ENCODE measurements at places on chromosomes 7 and 10.
A peak's percentile ranks its signal among the peaks of the same experiment; 100 is the strongest.

- peak; percentile 50 for DNase-seq
Observed at GRCh38 chr7:322111-322671, 32.2 kb downstream of the FOXL3 start.

GRCh38 chr10:112510384-112510783, 63.4 kb downstream of the VTI1A start:
- DNase-seq, result no peak

- no peak for DNase-seq
Observed at GRCh38 chr7:95817866-95818640, 45.7 kb downstream of the DYNC1I1 start.

- DNase-seq, result no peak
Observed at GRCh38 chr10:49079072-49079471, 36.2 kb downstream of the VSTM4 start.

- no peak for DNase-seq
Observed at GRCh38 chr10:113443141-113443925, 109.5 kb upstream of the HABP2 start.

- DNase-seq, result no peak
Observed at GRCh38 chr7:66771795-66772194, 31.3 kb downstream of the RABGEF1 start.

GRCh38 chr7:71278257-71278656, 146.3 kb downstream of the GALNT17 start:
- DNase-seq, result peak; percentile 39

GRCh38 chr10:98572594-98572993, 125.9 kb upstream of the HPS1 start:
- DNase-seq, result no peak

GRCh38 chr7:1027242-1028043, 16.9 kb upstream of the GPR146 start:
- DNase-seq, result peak; percentile 63

DNA sequence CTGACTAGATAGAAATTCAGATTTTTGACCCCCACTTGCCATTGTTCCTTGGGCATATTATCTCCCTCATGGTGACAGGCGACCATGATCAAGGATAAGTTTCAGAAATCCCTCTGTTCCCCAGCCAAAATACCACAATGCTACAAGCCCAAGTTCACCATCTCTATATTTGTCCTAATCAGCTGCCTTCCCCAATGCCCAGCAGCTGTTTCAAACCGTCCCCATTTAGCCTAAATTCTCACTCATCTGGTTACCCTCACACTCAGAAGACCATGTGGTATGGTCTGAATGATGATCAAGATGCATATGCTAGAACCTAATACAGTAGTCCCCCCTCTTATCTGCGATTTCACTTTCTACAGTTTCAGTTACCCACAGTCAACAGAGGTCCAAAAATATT, 956 bp upstream of the GJC3 start:
- DNase-seq, result no peak

GRCh38 chr7:106488465-106488864, 172.5 kb downstream of the CCDC71L start:
- no peak for DNase-seq

DNA sequence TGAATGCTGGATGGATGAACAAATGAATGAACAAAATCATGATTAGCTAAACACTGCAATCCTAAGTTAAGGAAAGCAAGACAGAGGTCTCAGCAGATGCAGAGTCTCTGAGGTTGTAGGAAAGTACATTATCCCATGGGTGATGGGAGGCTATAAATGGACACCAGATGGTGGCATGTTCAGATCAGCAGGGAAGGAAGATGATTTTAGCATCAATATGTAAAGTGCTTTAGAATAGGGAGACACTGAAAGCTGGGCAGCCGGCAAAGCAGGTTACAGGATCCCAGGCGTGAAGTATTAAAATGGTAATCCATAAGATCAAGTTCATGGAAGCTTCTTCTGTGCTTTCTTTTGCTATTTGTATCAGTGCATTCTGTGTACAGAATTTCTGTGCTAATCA, 7.9 kb upstream of the RAPGEF5 start:
- DNase-seq, result peak; percentile 16

- DNase-seq, result no peak
Observed at GRCh38 chr10:110323503-110323902, 18.8 kb upstream of the SMNDC1 start.

DNA sequence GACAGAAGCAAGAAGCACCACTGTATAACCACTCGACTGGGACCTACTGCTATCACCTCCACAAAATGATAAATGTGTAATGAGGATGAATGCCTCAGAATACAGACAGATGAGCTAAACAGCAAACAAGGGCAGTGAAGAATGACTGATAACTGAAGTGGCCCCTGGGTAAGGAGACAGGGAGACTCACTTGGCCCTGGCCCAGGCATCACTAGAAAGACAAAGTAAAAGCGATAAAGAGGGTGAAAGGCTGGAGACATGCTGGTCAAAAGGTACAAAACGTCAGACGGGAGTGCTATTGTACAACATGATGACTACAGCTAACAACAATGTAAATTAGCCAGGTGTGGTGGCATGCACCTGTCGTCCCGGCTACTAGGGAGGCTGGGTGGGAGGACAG, 27.8 kb upstream of the APBB1IP start:
- DNase-seq, result no peak

GRCh38 chr10:62162261-62162981, 106.2 kb downstream of the RTKN2 start:
- DNase-seq, result no peak

DNA sequence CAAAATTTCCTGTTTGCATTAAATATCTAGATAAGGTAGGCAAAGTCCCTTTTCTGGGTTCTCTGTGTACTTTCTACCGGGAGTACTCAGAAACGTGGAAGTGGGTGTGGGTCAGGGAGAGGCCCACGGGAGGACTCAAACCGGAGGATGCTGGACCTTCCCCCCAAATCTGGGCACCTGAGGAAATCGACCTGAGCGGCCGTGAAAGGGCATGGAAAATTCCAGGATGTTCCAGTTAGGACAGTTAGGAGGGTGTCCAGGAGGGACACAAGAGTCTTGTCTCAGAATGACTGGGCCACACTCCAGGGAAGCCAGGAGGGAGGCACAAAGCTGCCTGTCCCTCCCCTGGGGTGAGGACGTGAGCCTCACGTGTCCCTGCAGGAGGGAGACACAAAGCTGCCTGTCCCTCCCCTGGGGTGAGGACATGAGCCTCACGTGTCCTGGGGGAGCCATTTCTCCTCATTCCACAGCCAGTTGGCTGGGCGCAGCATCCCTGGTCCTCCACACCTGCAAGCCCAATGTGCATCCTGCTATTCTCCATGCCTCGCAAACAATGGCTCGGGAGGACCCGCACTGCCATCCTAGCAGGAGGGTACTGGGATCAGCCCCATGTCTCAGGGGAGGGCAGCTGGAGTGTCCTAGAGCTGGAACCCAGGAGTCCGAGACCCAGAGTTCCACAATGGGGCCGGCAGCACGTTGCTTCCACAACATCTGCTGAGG, 190.5 kb upstream of the PPP2R2D start:
- no peak for DNase-seq

GRCh38 chr7:156544919-156545715, 95.5 kb upstream of the RNF32 start:
- DNase-seq, result no peak

DNA sequence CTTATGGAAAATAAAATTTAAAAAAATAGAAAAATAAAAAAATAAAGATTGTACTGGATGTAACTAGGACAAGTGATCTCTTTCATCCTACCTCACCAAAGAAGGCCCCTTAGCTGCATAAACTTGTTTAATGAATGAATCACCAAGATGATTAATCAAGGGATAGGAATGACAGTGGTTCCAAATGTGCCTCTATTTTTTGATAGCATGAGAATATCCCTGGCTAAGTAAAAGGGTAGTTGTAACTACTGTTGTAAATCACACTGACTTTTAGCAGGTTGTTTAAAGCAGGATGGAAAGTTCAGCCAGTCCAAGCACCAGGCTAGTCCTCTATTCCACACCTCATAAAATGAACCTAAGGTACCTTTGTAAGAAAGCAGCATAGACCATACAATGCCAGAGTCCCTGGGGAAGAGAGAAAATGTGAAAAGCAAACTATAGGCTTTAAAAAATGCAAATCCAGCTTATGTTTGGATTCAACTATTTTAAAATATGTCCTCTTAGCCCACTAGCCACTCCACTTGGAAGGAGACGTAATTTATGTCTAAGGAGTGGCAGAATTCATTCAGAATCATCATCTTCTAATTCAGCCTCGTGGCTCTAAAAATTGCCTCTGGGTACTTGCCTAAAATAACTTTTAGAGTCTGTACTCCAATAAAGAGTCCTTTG, 126.8 kb downstream of the SKIDA1 start:
- DNase-seq, result peak; percentile 58

DNA sequence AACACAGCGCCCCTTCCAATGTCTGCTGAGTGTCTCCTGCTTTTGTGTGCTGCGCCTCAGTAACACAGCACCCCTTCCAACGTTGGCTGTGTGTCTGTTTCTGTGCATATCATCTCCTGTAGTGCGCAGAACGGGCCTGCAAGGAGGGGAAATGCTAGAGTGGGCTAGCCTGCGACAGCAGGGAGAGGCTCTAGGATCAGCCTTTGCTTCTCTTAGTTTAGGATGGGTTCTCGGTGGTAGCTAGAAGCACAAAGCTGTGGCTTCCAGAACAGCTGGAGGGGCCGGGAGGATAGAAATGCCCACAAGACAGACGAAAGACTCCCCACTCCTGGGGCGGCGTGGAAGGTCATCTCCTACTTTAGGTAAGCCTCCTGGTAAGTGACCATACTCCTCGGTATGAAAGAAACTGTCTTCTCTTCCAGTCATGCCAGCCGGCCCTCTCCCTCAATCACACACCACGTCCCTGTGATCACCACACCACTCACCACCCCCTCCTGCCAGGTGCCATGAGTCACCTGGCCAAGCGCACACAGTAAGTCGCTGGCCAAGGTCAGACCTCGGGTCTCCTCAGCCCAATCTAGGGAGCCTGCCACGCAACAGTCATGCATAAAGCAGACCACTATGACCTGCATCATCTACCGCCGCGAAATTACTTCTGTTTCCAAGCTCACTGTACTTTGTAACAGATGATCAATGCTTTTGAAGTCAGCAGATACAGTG, 4.8 kb downstream of the PITRM1 start:
- DNase-seq, result no peak

DNA sequence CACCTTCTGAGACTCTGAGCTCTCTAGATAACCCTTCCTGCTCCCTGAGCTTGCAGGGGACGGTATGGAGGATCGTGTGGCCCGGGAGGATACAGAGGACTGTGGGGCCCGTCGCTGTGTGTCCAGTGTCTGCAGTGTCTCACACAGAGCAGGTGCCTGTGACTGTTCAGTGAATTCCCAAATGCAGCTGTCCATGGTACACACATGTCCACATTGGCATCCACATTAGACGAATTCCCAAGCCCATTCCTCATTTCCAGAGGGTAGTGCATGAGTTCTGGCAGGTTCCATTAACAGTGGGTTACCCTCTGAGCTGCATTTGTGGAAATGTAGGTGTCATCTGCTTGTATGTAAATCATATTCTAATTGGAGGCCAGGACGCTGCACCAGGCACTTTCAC, 39.5 kb downstream of the WDFY4 start:
- no peak for DNase-seq

DNA sequence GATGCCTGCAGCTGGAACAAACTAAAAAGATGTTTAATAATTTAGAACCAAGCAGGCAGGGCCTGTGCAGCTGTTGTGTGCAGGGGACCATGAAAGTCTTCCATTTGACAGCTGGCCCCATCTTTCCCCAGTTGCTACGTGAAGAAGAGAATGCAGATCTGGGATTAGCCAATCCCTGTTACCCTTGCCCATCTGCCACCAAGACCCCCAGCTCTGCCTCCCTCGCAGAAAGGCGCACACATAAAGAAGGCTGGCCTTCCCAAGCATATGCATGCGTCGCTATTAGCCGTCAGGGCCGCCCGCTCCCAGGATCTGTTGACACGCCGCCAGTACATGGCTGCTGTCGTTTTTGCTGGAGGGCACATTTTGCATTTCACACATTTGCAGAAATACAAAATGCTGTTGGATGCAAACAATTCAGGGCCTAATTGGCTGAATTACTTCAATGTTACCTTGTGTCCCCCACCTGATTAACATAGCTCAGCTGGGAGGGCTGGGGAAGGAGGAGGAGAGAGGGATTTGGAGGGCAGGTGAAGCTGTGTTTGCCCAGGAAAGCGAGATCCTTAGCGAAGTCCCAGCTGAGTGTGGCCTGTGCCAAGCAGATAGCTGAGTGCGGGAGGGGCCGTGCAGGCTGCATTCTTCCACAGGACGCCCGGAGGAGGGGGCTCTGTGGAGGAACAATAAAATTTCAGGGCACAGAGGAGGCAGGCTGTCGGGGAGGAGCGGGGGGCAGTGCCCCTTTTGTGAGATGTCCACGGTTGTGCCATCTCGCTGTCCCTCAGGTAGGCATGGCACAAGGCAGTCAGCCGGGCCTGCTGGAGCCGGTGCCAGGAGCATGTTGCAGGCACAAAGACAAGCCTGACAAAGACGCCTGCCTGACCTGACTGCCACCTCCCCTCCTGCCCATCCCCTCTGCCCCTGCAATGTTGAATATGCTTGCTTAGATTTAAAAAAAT, 443.0 kb upstream of the MKI67 start:
- peak; percentile 77 for DNase-seq

DNA sequence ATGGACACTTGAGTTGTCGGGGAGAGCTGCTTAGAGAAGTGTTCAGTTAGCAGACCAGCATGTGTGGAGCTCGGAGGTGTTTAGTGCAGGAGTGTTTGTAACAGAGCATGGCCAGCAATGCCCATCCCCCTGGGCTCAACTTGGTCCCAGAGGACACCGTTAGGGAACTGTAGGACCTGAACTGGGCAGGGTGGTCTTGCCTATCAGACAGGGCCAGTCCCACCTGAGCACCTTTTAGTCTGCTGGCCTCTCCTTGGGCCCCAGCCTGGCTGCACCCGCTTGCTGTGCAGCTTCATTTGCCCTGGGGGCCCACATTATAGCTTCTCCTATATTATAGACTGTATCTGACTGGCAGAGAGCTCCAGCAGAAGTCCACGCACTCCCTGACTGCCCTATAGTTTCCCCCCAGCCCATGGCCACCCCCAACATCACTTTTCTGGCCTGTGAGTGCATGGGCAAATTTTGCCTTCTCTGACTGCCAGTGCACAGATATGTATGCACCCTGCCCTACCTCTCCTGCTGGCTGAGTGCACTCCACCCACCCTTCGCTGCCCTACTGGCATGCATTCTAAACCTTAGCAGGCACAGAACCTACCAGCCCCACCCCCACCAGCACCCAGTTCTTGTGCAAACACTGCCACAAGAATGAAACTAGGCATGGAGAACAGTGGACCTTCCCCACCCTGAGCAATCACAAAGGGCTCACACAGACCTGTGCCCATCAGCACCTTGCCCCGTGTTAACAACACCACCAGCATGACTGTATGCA, 1030.6 kb upstream of the GHITM start:
- no peak for DNase-seq

- DNase-seq, result no peak
Observed at GRCh38 chr10:93762979-93763391, 5.2 kb downstream of the LGI1 start.

GRCh38 chr10:77547307-77548050, 90.1 kb downstream of the KCNMA1 start:
- DNase-seq, result no peak

DNA sequence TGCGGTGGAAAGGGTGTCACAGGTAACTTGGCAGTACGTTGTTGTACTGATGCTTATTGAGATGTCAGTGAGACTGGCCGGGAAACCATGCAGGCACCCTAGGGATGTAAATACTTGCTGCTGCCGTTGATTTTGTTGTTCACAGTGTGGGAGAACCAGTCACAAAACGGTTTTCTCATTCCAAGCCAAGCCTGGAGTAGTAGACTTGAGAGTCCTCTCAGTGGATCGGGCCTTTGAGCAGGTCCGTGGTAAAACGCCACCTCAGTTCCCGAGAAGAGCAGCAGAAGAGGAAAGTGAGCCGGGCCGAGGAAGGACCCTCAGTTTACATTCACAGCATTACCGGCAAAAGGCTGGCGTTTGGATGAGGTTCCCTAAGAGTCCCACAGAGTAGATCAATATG, 1.1 kb downstream of the JAKMIP3 start:
- no peak for DNase-seq

All from muscle of leg (tissue), 16 donors.